ENCODE measurements at places on chromosomes 16 and 17. TPM values are rescaled to one million over a fixed set of nuclear protein-coding genes. Genes with fewer than 3 reads are reported as not detected.

HSPB9 gene
- not detected for total RNA-seq

NACA2 gene
- not detected for total RNA-seq

PIRT gene
- 0.38 TPM for total RNA-seq

ATAD5 gene
- 5.8 TPM for total RNA-seq

OMG gene
- total RNA-seq, result not detected

HBA1 gene
- total RNA-seq, result not detected

EVI2B gene
- total RNA-seq, result not detected

PRSS33 gene
- 0.39 TPM for total RNA-seq
